Body of pancreas (tissue), 4 donors: ENCODE measurements at places on chromosomes 7 and 10. TPM values are rescaled to one million over a fixed set of nuclear protein-coding genes. Genes with fewer than 3 reads are reported as not detected.
A peak's percentile ranks its signal among the peaks of the same experiment; 100 is the strongest.

The PON1 gene
- not detected for total RNA-seq

DNA sequence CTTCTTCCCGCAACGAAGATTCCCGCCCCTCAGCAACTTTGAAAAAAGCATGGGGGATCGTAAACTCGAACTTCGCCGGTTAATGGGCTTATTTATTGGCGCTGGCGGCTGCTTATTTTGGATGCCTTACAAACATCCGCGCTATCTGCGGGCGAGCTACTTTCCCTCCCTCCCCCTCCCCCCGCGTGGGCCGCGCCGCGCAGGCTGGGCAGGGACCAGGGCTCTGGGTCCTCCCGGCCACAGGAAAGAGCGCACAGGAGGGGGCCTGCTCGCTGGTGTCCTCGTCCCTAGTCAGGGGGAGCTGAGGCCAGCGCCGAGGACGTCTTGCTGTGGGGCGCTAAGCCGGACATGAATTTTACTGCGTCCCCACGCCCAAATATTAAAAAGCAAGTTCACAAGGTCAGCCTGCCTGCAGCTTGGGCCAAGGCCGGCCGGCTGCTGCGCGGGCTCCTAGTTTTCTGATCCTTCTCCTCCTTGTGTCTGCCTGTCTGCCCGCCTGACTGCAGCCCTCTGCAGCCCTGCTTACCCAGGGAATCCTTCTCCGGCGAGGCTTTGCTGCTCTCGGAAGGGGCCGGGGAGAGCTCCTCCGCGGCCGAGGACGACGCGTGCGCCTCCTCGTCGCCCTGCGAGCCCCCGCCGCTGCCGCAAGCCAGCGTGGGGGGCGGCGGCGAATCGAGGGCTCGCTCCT is 1.2 kb downstream of the HOXA10 start:
- no peak overlapping the region for H3K27ac ChIP-seq
- peaks cover 30% of the 10 kb centered on the region for H3K4me1 ChIP-seq
- H3K4me3 ChIP-seq = no peak overlapping the region
- peak; percentile 12 for DNase-seq

GRCh38 chr10:127527891-127528290 is 21.2 kb upstream of the NPS start:
- no peaks in the 10 kb centered on the region for H3K36me3 ChIP-seq
- H3K27ac ChIP-seq = no peak overlapping the region
- no peaks in the 10 kb centered on the region for H3K27me3 ChIP-seq
- no peak overlapping the region for H3K4me3 ChIP-seq

DNA sequence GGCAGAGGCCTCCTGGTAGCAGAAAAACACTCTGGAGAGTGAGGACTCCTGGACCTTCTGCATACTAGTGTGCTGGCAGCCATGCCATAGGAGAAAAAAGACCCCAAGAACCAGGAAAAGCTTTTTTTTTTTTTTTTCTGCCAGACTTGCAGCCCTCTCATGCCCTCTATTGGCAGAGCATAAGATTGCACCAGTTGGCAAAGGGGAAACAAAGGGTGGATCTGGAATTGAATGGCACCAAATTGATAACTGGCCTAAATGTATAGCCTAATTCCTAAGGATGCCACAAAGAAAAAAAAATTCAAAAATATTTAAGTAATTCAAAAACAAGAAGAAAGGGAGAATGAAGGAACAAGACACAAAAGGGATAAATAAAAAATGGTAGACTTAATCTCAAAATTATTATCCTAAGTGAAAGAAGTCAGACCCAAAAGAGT is 112.5 kb upstream of the GHITM start:
- H3K4me1 ChIP-seq = no peaks in the 10 kb centered on the region
- no peaks in the 10 kb centered on the region for H3K27me3 ChIP-seq
- DNase-seq = no peak
- H3K27ac ChIP-seq = no peak overlapping the region
- no peak overlapping the region for H3K4me3 ChIP-seq

GRCh38 chr10:70616761-70617160 is 14.2 kb upstream of the PRF1 start:
- DNase-seq = no peak
- H3K36me3 ChIP-seq = no peaks in the 10 kb centered on the region
- H3K27ac ChIP-seq = no peak overlapping the region
- no peaks in the 10 kb centered on the region for H3K4me1 ChIP-seq
